Activated CD8-positive, alpha-beta memory T cell treated with anti-CD3 and anti-CD28 coated beads, Interleukin-2, amount 50 U/mL, for 4 hours (primary cell): ENCODE measurements at places on chromosomes 6 and 20.

- DNase-seq, result no peak
Measured at GRCh38 chr20:49914310-49915117, 815 bp downstream of the SPATA2 start.

DNA sequence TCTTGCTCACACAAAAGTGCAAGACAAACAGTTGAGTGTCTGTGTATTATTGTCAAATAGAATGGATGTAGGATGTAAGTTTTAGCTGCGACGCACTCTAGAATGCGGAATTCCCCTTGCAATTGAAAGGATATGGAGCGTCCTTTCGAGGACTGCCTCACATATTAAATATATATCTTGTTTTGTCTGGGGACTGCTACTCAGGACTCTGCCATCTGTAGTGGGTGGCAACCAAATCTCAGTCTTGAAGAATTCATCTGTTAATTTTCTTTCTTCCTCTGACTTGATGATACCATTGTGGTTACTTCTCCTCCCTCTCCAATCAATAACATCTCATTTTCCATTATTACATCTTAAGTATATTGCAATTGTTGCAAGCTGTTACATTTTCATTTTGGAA, 121.6 kb downstream of the SOX4 start:
- no peak for DNase-seq

GRCh38 chr20:32625996-32626395, 40.9 kb upstream of the NOL4L start:
- no peak for DNase-seq

- DNase-seq, result no peak
Measured at GRCh38 chr6:100726666-100727065, 154.5 kb downstream of the ASCC3 start.

GRCh38 chr6:63584125-63584514, 11.8 kb downstream of the LOC128125822 start:
- DNase-seq, result no peak

- no peak for DNase-seq
Measured at GRCh38 chr6:45369870-45370269, 7.9 kb downstream of the SUPT3H start.

GRCh38 chr6:5447921-5448320, 186.6 kb downstream of the FARS2 start:
- no peak for DNase-seq

DNA sequence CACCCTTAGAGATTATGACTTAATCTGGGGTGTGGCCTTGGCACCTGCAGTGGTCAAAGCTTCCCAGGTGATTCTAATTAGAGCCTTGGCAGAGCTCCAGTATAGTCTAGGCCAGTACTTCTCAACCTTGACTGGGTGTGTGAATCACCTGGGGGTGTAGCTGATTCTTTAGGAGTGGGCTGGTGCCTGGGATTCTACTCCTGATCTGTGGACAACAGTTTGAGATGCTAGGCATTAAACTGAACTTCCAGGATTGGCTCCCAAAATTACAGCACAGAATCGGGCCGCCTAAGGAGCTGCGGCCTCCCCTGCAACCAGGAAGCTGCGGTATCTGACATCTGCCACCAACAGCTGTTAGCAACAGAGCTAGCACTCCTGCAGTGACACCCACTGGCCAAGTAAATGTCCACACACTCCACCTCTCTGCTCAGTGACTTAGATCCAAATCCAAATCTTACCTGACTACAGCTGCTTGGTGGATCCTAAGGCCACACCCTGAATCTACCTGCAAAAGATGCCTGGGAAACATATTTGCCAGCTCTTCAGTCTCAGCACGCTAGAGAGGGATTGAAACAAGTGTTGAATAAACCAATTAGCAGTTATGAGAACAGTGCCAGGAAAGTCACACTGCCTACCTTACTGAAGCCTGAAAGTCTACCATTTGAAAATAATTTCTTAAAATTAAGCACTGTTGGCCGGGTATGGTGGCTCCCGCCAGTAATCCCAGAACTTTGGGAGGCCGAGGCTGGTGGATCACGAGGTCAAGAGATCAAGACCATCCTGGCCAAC, 126.7 kb downstream of the UNC5CL start:
- DNase-seq, result no peak

- no peak for DNase-seq
Measured at GRCh38 chr20:37347891-37348791, 2.2 kb downstream of the SRC start.

DNA sequence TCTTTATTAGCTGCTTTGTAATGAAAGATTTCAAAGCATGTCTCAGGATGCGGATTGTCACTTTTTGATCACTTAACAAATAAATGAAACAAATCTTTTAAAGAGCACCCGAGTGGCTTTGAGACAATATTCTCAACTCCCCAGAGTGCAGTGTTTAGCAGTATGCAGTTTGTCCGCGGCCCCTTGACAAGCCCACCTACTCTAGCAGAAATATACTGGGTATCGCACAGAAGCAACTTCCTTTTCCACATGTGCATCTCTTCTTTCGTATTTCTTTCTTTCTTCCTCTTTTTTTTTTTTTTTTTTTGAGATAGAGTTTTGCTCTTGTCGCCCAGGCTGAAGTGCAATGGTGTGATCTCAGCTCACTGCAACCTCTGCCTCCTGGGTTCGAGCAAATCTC, 84.5 kb upstream of the FAM184A start:
- no peak for DNase-seq

- no peak for DNase-seq
Measured at GRCh38 chr20:56928007-56928406, 298.9 kb downstream of the TFAP2C start.

GRCh38 chr20:539191-539590, 4.4 kb downstream of the CSNK2A1 start:
- no peak for DNase-seq

DNA sequence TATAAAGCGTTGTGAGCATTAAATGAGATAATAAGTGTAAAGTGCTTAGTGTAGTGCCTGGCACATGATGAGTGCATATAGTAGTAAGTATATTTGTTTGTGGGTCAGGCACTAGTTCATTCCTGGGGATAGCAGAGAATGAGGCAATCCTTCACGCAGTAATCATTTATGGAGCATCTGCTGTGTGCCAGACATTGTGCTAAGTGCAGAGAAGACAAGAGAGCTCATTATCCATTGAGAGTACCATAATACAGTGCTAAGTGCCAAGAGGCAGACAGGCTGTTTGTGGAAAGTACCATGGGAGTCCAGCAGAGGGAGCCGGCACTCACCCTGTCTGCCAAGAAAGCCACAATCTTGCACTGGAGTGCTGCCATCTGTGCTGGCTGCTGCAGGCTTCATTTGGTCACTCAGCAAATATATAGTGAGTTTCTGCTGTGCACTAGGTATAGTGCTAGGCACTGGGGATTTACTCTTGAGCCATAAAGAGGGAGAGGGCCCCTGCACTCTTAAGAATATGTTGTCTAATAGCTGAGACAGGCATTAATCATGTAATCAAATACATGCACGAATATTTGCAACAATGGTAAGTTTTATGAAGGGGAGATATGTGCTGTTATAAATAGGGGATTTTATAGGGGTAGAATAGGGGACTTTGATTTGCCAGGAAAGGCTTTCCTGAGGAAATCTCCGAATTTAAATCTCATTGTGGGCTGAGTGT, 12.9 kb upstream of the MROH8 start:
- DNase-seq, result peak; percentile 71

- no peak for DNase-seq
Measured at GRCh38 chr20:61896058-61896961, 169.4 kb downstream of the TAF4 start.

DNA sequence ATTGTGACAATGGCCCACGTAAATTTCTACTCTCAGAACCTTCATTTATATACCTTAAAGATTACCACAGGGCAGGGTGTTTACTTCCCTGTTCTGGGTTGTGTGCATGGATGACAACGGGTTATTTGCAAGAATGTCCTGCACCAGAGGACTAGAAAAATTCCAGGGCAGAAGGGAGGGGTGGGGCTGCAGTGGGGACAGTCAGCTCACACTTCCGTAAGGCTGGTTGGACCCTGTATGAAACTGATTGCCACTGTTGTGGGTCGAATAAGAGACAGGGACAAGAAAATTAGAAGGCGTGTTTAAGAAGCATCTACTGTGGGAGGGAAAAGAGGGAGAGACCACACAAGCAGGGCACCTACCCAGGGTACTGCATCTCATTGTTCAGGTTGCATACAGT, 96.5 kb downstream of the SNAP25 start:
- no peak for DNase-seq

DNA sequence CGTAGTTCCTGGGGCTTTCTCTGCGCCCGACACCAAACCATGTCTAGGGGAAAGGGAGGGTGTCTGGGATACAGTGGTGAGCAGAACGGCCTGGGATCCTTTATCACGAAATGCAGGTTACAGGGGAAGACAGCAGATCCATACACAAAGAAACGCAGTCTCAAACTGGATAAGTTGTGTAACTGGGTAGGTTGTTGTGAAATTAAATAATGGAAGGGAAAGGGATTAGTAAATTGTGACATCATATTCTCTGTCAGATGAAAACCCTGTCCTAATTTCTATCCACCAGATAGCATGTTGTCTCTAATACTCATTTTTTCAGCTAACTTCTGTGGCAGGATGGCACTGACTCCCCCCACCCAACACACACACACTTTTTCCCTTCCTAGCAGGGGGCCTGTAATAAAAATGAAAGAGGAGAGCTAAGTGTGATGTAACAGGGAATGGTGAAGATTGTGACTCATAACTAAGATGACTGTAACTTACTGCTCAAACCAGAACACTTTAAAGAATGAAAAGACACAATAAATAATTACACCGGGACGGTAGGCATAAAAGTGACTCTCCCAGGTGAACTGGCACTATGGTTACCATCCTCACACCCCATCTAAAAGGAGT, 769 bp upstream of the TRPC4AP start:
- DNase-seq, result peak; percentile 32

- DNase-seq, result no peak
Measured at GRCh38 chr6:138529478-138529877, 30.2 kb upstream of the NHSL1 start.

DNA sequence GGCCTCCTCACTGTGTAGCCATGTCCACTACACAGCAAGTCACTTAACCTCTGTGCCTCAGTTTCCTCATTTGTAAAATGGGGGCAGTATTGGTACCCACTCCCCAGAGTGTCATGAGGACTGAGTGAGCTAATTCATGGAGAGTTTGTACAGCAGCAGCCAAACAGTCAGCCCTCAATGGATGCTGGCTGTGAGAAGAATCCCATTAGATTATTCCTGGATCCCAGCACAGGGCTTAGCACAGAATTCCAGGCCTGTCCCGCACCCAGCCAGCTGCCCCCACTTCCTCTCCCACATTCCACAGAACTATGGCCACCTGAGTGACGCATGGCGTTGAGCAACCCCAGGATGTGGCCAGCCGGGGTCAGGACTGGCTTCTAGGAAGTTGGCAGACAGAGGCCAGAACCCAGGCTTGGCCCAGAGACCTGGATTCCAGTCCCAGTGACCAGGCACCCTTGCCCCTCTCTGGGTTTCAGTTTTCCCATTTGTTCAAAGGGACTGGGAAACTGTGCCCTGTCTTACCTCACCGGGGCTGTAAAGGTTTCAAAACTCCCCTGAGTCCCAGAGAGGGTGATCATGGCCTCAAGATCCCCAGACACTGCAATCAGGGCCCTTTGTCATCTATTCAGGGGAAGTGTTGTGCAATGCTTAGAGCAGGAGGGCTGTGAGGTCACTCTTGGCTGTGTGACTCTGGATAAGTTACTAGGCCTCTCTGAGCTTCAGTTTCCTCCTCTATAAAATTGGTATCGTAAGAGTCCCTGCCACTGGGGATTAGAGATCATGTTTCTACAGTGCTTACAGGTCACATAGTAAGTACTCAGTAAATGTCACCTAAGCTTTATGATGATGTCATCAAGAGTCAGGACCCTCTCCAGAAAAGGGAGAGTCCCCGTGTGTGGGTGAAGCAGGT, 3.0 kb upstream of the TGM2 start:
- no peak for DNase-seq

DNA sequence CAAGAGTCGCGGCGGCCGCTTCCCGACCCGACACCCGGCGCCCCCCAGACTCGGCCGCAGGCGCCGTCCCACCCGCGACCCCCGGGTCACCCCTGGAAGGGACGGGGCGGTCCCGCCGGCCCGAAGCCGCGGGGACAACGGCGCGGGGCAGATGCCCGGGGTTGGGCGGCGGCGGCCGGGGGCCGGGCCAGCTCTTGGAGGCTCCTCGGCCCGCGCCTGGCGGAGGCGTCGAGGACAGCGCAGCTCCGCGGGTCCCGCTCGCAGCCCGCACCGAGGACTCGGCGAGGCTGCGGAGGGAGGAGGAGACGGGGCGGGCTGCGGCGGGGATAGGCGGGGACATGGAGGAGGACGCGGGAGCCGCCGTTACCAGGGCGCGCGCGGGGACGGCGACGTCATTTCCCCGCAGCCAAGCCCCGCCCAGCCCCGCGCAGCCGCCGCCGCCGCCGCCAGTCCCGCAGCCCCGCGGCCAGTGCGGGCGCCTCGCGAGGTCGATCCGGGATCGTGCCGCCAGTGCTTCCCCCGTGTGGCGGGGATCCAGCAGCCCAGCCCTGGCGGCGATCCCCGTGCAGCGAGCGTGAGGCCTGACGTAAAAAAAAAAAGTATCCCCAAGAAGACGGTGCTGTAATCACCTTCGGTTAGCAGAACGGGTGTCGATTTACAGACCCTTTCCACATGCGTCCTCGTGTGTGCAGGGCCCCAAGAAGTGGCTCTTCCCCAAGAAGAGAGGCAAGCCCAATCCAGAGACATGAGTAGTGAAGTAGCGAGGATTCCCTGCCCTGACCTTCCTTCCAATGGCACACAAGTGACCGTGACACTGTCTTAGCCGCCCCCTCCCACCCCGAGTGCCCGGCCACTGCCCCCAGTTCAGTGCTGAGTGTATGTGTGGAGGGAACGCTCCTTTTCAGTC, at the start of gene FAM184A:
FAM184A (minus strand) TSS at position 289 of the 907 bp plus-strand sequence. CDS start 365 bp downstream, outside the sequence.
- DNase-seq, result peak; percentile 65

GRCh38 chr20:11018668-11019170, 344.9 kb upstream of the JAG1 start:
- DNase-seq, result no peak

DNA sequence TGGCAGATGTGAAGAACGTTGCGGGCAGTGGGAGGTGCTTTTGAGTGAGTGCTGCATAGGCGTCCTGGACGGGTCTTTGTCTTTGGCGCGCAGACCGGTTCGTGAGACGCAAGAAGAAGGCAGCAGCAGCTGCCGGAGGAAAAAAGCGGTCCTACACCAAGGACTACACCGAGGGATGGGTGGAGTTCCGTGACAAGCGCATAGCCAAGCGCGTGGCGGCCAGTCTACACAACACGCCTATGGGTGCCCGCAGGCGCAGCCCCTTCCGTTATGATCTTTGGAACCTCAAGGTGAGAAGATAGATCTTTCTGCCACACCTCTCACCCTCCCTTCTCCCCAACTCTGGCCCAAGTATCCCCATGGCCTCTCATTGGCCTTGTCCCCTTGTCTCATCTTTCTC, 1.1 kb downstream of the ABT1 start:
- no peak for DNase-seq
